ENCODE measurements at places on chromosomes 7 and 10.

DNA sequence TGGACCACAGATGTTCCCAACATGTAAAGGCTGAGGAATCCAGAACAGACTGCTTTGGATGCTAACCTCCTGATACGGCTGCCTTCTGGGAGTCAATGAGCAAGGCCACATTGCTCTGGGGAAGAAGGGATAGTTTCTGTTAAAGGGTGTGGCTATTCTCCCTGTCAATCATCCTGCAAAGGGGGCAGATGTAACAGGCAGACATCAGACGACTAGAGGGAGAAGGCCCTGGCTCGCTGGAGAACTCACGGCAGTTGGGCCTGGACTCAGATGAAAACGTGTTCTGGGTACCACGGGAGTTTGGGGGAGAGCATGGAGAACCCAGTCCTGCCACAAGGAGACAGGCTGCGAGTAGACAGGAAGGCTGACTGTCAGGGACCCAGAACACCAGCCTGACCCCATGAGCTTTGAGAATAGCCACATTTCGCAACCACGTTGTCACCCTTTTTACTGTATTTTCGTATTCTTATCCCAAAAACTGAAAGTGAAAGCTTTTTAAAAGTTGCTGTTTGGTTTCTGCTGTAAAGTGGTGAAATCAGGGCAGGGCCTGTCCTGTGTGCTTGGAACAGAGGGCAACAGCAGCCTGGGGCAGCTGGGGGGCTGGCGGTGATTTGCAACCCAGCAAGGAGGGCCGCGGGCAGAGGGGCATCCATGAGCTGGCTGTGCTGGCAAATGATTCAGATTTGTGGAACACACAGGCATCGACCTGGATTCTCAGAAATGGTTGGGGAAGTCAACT, 95.3 kb downstream of the MYOF start:
- DNase-seq: no peak

DNA sequence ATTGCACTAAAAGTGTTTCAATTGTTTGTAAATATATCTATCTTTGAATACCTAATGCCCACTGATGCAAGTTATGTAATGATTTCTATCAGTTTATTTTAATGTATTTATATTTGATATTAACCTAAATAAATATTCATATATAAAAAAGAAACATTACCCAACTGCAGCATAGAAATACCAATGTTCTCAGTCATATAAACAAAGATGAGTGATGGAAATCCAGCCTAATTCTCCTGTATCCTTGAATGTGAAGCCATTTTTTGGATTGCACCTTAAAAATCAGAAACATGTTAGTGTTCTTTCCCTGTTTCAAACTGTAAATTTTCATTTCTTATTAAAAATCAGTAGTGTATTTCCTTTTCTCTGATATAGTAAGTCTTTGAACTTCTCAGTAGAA, 305.8 kb upstream of the GNAI1 start:
- no peak for DNase-seq

- no peak for DNase-seq
These were observed 127.2 kb downstream of the SRI start for GRCh38 chr7:88092676-88092999.

DNA sequence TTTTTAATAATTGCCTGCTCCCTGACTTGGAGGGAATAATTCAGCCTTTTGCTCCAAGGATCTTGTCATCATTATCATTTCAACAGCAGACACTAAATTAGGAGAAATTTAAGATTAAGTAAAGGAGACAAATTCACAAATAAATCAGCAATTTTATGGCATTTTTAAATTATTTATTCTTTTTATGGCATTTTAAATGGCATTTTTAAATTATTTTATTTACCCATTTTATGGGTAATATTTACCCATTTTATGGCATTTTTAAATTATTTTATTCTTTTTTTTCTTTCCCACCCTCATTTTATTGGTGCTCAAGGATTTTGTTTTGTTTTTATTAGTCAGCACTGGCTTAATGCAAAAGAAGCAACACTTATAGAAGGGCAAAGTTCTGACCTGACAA, 1201.0 kb upstream of the SORCS1 start:
- DNase-seq: no peak

DNA sequence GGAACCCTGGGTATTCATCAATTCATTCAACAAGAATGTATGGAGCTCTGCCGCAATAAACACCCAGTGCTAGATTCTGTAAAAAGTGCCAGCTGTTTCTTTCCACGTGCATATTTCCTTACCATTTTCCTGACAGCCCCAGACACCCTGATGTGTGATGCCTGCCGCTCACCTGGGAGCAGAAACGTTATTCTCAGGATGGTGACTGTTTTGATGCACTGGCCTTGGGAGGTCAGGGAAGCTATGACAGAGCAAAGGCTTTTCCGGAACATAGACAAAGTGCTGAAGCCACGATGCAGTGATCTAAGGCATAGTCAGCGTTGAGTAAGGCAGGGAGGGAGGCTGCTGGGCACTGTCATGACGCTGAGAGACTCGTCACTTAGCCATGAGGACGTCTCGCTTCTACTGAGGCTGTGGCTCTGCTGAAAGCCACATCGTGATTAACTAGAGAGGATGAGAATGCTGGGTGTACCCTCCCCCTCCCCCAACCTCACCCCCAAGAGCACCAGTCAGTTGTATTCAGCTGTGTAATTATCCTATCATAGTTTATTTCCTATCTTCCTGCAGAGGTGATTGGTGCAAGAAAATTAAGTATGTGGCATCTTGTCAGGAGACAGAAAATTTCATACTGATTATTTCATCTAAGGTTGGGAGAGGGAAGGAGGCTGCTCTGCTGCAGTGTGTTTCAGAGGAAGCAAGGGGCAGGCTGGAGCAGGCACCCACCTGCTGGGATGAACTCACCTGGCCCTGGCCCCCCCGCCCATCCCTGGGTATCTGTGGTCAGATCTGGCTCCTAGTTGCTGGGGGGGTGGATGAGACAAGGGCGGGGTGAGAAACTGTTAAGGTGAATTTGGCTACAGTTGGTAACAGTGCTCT, 48.8 kb upstream of the SMNDC1 start:
- DNase-seq: no peak
